Peyer's patch (tissue), 4 donors: ENCODE measurements at places on chromosomes 3 and 15. TPM values are rescaled to one million over a fixed set of nuclear protein-coding genes. Genes with fewer than 3 reads are reported as not detected.

The CPEB1 gene
- 4.2 TPM for total RNA-seq

The HERC2 gene
- 89.3 TPM for total RNA-seq

The WDR49 gene
- not detected for total RNA-seq

The TNFAIP8L3 gene
- 4.6 TPM for total RNA-seq

DNA sequence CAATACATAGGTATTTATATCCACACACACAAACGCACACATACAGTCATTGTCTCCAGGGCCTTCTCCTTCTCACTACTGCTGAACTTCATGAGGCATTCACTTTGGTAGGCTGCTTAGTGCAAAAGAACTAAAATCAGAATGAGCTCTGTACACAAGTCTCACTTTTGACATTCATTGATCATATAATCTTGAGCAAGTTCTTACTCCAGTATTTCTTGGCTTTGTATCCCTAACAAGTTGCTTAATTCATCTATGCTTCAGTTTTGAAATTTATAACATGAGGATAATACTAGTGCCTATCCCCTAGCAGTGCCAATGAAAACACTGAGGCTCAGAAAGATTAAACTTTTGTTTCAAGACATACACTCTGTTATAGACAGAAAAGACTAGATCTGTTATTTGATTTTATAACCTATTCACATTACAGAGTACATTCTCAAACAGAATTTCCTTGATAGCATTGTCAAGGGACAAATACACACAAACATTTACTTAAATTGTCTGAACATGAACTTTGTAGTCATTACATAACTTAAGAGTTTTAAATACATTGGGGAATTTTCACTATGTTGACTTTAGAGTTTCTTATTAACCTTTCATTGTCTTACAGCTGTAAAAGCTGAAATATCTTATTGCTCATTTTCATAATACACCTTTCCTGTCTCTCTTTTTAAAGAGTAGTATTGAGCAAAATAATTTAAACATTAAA is 55.0 kb upstream of the SI start:
- no peaks in the 10 kb centered on the region for H3K4me1 ChIP-seq
- H3K36me3 ChIP-seq = no peaks in the 10 kb centered on the region
- no peak for DNase-seq
